ENCODE measurements at places on chromosomes 4 and X.
A peak's percentile ranks its signal among the peaks of the same experiment; 100 is the strongest.

DNA sequence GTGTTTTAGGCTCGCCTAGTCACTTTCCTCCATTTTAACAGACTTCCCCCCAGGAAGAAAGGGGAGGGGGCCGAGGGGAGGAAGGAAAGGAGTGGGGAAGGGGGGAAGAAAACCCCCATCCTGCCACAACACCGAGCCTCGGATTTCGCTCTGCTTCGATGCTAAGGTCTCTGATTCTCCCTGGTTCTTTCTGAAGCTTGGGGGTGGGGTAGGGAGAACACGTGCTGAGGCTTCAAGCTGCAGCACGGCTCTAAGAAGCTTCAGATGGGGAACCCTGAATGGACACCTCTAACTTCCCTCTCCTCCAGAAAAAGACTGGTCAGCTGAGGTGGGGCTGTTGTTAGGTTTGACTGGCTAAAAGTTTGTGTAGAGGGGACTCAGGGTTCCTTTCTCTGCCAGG, 61.8 kb downstream of the RHOH start:
- no peak for DNase-seq

DNA sequence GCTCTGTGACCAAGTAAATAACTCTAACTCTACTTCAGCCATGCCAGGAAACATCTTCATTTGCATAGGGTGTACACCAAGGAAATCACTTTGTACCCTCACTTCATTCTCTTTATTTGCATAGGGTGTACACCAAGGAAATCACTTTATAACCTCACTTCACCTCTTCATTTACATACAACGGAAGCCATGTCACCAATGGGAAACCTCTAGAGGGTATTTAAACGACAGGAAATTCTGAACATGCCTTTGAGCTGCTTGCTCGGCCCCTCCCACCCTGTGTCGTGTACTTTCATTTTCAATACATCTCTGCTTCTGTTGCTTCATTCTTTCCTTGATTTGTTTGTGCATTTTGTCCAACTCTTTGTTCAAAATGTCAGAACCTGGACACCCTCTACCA, 848.1 kb upstream of the FRG1 start:
- no peak for DNase-seq

DNA sequence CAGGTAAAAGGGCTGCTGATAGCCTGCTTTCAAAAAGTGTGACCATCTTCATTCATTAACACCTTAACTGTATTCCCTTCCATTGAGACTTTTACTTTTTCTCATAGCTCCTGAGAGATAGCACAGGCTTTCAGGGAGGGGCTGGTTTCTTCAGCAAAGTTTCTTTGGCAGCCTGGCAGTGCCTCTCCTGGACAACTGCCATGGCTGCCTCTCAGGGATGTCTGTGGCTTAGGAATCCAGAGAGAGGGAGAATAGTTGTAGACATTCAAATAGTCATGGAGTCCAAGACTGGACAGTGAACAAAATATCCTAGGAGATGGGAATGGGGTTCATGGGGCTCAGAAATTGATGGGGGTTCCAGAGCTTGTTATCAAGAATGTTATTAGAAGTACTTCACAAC, 81.1 kb downstream of the FAM47B start:
- DNase-seq: no peak

DNA sequence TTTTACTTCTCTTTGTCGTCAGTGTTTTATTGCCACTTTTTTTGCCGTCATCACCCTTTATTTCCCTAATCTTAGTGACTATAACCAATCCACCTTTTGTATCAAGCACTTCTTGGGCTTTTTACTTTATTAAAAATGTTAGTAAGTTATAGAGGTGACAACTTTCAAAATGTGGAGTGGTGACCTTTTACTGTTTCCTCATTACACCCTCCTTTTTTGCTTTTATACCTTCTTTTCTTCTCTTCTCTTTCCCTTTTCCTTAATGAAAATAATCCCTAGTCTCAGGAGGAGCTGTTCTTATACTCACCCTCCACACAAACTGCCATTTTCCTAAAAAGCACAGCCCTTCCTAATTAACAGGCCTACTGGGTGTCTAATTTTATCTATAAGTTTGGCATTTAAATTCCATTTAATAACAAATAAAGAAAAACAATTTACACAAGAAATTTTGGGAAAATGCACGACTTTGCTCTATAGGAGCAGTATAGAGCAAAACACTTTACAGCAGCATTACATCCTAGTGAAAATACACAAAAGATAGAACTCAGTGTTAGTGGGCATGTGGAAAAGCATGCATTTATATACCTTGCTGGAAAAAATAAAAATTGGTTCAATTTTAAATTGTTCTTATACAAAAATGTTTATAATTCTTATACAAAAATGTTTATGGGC, 27.3 kb downstream of the BBS12 start:
- DNase-seq: no peak

DNA sequence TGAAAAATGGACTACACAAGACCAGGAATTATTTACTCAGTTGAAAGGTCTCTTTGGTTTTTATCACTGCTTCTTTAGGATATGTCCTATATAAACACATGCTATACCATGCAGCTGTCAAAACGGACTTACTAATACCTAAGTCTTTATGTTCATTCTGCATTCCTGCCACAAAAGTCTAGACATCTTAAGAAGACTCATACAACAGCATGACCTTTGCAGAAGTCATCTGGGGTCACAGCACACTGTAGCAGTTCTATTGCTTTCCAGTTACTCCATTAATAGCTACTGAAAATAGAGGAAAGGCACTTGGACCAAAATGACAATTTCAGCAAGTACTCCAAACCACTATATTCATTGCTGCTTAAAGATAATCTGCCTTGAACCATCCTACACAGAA, 53.2 kb downstream of the DDX60 start:
- no peak for DNase-seq

DNA sequence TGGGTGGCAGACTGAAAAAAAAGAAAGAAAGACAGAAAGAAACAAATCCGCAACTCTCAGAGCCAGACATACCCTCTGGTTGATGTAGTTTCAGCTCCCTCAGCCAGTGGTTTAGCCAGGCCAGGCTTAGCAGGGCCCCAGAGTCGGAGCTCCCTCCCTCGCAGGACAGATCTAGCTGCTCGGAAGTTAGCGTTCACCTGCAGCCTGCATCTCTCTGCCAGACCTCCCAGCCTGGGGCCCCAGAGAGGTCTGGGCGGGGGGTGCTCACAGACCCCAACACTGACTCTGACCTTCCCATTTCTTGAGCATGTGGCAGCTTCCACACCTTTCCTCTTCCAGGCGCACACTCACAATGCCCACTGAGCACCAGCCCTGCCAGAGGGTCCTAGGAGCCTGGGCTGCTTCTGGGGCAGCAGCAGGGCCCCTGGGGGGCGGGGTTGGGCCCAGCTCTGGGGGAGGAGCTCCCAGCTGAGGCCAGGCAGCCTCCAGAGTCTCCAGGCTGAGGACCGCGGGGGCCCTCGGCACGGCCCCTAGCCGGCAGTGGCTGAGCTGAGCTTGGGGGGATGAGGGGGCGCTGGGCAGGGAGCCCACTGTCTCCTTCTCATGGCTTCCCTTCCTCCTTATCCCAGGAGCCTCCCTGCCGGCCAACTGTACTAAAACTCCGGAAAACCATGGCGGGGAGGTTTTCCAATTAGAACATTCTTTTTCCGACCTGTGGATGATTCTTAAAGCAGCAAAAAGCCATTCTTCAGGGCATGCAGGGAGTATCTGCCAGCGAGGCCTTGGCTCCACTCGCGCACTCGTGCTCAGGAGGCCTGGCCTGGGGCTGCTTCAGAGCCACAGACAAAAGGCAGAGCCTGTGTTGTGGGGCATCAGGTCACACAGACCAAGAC, 4.6 kb upstream of the ZNF185 start:
- DNase-seq: no peak

- no peak for DNase-seq
Observed at GRCh38 chrX:10529344-10529743, 91.0 kb downstream of the MID1 start.

DNA sequence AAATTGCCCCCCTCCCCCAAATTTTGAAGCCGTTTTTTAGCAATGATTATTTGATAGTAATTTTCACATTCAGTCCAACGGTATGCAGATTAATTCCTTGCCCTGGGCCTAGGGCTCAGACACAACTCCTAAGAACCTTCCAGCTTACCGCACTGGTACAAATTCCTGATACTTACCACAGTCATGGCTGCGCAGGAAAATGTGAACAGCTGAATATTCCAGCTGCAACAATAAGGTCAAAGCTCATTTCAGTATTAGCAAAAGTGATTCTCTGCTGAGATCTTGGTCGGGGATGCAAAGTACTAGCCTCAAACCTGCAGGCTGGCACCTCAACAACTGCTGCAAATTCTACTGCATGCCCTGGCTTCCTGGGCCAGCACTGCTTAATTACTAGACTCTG, 3.0 kb downstream of the ATP11C start:
- no peak for DNase-seq

- DNase-seq: no peak
Observed at GRCh38 chr4:113781439-113782040, 20.0 kb upstream of the CAMK2D start.

- no peak for DNase-seq
Observed at GRCh38 chr4:17708992-17709762, 72.2 kb downstream of the FAM184B start.

DNA sequence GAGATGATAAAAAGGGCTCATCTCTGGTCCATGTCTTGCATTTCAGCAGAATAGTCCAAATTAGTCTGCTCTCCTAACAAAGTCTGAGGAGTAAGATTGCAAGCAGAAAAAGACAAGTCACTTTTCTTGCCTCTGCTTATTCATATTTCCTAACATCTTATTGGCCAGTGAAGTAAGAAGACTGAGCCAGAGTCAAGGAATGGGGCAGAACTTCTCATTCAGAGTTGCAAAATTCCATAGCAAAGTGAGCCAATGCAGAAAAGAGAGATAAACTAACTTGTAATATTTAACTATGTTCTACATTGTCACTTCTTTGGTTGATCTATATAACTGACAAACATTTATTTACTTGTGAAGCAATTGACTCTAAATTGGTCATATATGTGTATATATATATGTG, 2304.0 kb downstream of the ARAP2 start:
- no peak for DNase-seq

DNA sequence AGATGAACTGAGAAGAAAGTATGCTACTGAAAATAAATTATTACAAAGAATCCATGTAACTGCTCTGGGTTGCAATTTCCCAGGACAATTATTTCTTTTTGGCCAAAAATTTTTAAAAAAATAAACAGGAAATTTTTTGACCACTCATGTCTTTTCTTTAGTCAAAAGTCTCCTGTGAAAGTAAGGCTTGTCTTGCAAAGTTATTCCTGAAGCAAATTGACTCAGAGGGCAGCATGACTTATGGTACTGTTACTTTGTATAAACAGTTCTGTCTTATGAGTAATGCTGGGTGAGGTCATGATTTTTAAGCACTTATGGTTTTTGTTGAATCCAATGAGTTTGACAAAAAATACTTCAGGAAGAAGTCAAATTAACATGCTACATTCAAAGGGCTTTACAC, 292.8 kb upstream of the ARSJ start:
- no peak for DNase-seq

DNA sequence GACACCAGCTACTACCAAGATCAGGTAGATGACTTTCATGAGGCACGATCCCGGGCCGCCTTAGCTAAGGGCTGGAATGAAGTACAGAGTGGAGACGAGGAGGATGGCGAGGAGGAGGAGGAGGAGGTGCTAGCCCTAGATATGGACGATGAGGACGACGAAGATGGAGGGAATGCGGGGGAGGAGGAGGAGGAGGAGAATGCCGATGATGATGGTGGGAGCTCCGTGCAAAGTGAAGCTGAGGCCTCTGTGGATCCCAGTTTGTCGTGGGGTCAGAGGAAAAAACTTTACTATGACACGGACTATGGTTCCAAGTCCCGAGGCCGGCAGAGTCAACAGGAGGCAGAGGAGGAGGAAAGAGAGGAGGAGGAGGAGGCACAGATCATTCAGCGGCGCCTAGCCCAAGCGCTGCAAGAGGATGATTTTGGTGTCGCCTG, 481 bp downstream of the UTP3 start:
- DNase-seq: no peak

- peak; percentile 64 for DNase-seq
Observed at GRCh38 chr4:74228691-74229640, 71.0 kb downstream of the MTHFD2L start.

DNA sequence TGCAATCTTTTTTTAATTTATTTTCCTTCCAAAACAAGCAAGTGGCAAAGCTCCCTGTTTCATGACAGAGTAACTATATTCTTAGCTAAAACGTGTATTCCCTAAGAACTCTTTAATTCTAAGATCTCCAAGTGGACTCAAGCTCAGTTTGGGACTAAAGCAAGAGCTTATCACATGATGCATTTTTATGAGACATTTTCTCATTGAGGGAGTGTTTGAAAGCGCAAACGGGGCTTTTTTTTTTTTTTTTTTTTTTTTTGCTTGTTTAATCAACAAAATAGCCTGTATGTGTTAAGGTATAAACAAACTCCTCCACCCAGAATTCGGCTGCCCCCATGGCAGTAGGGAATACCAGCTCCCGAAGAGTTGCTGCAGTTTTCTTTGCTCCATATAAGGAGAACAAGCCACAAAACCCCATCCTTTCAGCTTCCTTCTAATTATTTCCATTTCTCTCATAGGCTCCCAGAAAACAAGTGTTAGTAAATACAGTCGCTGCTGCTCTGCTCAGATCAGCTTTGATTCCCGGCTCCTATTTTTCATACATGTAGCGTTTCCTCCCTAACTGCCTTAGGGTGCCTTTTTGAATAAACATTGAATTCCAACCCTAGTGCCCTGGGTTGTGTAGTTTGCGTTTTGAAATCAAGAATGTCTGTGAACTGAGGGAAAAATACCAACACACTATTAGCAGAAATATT, 669 bp upstream of the PPARGC1A start:
- no peak for DNase-seq

DNA sequence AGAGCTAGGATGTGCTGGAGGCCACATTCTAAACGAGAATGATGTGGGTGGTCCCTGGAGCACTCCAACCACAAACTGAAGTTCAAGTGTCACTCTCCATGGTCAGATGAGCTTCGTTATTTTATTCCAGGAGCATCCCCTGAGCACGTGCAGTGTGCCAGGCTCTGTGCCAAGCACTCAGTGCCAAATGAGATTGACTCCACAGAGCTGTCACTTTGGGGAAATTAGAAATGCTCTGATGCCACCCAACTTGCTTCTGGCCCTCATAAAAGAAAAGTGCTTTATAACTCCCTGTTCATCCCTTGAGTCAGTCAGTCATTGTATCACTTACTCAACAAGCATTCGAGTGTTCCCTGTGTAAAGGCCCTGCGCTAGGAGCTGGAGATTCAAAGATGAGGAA, 91.2 kb downstream of the RTL5 start:
- no peak for DNase-seq

GRCh38 chr4:56764775-56765174, 56.7 kb downstream of the SPINK2 start:
- no peak for DNase-seq

DNA sequence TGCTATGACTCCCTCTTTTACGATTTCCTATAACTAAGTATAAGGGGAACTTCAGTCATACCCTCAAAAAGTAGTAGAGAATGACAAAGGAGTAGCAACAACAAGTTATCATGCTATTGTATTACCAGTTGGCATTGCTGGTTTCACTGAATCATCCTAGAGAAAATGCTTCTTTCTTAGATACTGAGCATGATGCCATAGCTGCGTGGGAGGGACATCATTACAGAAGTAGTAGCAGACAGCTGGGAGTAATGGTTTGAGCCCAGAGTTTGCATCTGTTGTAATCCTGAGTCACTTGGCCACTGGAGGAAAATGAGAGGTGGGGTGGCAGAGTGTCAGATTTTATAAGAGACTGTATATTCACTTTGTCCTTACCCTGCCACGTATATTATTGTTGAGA, 38.6 kb downstream of the MTMR1 start:
- DNase-seq: peak; percentile 20
